ENCODE measurements at places on chromosomes 1 and 21.

- no peak for DNase-seq
Observed at GRCh38 chr1:145785547-145785946, 38.3 kb downstream of the RNF115 start.

DNA sequence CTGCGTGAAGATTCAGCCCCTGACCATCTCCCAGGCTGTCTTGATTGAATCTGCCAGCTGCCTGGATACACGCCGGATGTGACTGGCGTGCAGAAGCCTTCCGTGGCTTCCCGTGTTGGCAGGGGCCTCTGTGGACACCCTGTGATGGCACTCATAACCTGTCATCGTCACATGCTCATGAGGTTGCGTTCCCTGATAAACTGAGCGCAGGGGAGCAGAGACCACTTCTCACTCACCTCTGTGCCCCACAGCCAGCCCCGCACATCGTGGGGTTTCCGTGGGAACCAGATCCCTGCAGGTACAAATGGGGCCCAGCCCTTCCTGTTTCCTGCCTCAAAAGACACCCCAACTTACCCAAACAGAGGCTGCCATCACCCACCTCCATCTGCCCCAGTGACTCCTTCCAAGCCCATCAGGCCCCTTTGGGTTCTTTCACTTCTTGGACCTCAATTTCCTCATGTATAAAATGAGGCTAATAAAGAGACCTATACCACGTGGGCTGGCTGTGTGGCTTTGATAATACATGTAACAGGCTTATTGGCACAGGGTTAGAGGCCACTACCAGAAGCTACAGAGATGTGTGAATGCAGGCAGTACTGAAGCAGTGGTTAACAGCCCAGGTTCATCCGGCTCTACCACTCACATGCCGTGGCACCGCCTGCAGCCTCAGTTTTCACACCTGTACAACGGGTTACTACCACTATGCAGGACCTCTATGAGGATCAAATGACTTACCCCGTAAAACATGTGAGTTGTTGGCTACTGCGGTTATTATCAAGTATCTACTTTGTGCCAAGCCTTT is 23.6 kb downstream of the HTR6 start:
- no peak for DNase-seq

- no peak for DNase-seq
Observed at GRCh38 chr21:45747802-45748445, 104.4 kb downstream of the PCBP3 start.

- DNase-seq, result no peak
Observed at GRCh38 chr1:190244406-190244805, 233.3 kb downstream of the BRINP3 start.

GRCh38 chr1:207173396-207173795 is 69.4 kb downstream of the C4BPA start:
- no peak for DNase-seq

- no peak for DNase-seq
Observed at GRCh38 chr1:110645821-110646735, 28.7 kb downstream of the KCNA3 start.

DNA sequence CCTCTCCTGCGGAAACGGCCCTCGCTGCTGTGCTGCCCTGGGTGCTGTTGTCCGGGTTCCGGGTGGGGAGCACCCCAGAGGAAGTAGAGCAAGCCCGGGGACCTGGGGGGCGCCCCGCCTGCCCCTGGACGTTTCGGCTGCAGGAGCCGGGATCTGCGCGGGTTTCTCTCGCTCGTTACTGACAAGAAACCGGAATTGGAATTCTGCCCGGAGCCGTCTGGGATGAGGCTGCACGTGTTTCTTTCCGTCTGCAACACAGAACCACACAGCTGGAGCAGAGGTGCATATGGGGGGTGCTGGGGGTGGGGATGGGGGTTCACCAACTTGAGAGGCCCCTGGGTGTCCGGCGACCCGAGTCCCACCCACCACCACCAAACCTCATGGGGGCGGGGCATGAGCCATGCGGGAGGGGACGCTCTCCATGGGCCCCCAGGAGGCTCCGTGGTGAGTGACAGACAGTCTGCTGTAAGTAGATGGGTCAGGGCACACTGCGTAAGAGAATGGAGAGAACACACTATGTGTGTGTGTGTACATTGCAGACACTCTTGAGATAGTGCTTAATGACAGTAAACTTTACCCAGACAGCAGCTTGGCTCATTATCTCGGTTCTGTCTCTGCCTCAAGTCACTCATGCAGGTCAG is 261.4 kb upstream of the C1orf174 start:
- no peak for DNase-seq

DNA sequence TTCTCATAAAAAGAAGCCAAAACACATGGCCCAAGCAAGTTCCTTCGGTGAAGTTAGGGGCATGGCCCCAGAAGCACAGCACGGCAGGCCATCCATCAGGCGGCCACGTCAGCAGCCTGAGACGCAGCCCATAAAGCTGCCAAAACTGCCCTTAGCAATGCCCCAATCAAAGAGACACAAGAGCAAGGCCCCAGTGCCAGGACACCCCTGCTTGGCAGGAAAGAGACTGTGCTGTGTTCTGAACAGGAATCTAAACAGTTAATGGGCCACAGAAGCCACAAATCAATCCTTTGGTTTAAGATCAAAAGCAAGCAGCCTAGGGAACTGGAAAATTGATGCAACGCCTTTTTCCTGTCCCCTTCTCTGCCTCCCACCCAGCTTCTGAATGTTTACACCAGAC is 497.0 kb upstream of the USP24 start:
- DNase-seq, result no peak

GRCh38 chr1:226870401-226871279 is at the start of gene PSEN2:
Gene PSEN2 (plus strand): TSS chr1:226870616. CDS start chr1:226881908, 11,292 bp downstream.
- peak; percentile 21 for DNase-seq

- DNase-seq, result peak; percentile 72
Observed at GRCh38 chr1:3313576-3313950, 140.9 kb upstream of the ARHGEF16 start.

DNA sequence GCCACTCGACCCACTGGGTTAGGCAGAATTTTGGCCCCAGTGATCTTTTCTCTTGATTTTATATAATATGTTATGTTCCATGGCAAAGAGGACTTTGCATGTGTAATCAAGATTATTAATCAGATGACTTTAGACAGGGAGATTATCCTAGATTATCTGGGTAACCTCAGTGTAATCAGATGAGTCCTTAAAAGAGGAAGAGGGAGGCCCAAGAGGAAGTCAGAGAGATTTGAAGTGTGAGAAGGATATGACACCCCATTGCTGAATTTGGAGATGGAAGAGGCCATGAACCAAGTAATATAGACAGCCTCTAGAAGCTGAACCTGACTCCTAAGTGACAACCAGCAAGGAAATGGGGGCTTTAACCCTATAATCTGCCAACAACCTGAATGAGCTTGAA is 117.1 kb upstream of the CSF3R start:
- no peak for DNase-seq

DNA sequence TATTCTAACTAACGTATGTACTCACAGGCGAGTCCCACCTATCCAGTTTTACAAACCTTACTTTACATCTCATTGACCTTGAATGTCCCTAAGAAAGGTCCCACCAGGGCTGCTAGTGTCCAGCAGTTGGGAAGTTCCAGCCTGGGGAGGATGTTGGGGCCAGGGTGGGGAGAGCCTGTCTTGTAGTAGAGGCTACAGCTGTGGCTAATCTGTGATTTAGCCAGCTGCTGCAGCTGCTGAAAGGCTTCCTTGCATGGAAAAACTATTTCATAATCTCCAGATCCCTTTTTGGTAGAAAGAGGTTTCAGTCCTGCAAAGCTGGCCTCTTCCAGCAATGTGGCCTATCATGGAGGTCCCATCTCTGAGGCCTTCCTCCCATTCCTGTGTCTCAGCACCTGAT is 23.1 kb downstream of the TNN start:
- no peak for DNase-seq

DNA sequence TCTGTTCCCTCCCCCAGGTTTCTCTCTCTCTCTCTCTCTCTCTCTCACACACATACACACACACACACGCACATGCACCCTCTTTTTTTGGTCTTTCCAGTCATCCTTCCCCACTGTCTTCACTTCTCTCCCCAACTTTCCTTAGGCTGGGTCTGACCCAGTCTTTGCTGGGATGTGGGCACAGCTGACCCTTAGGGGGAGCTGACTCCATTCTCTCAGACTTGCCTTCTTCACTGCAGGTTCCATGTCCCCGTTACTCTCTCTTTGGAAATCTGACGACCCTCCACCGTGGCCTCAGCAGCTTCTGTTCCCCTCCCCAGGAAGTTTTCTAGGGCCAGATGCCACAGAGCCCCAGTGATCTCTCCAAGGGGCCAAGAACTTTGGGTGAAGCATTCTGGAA is 2.1 kb downstream of the DISP3 start:
- no peak for DNase-seq

DNA sequence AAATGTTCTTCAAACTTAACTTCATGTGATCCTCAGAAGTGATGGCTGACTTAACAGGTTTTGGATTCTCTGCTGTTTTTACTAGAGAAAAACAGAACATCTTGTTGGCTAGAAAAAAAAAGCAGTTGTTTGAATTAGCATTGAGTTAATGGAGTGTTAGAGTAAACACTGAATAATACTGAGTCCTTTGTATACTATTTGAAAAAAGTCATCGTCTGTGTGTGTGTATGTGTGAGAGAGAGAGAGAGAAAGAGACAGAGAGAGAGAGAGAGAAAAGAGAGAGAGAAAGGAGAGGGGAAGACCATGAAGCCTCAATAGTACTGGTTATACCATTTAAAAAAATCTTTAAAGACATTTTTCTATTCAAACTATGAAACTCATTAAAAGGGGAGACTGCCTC is 10.4 kb downstream of the ZNF697 start:
- no peak for DNase-seq

GRCh38 chr1:204449678-204450280 is 38.2 kb upstream of the PPP1R15B start:
- DNase-seq, result no peak

DNA sequence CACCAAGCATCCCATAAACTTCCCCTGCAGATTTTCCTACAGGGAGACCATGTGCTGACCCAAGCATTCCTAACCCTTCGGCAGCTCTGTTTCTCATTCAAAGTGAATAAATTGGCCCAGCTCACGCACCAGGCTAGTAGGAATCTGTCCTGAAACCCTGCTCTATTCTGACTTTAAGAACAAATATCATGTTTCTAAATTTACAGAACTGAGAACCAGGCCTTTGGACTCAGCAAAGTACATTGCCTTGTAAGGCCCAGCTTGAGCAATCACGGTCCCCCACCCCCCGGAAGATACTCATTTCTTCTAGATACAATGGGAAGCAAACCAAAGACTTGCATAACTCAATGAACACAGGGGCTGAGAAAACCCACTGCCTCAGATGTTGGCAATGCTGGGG is 160.1 kb upstream of the NFIA start:
- no peak for DNase-seq

DNA sequence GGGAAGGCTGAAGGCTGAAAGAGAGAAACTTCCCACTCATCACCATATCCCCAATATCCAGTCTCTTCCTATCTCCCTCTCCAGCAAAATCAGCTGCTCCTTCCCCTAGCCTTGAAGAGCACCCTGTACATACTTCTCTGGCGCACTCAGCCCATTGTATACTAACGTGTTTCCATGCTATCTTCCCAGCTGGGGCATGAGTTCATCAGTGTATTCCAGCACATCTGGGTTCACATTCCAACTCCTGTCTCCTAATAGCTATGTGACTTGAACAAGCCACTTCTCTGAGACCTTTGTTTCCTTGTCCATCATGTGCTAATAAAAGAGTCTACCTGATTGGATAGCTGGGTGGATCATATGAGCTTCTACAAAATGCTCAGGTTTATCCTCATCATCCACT is 51.1 kb upstream of the OLIG2 start:
- no peak for DNase-seq

DNA sequence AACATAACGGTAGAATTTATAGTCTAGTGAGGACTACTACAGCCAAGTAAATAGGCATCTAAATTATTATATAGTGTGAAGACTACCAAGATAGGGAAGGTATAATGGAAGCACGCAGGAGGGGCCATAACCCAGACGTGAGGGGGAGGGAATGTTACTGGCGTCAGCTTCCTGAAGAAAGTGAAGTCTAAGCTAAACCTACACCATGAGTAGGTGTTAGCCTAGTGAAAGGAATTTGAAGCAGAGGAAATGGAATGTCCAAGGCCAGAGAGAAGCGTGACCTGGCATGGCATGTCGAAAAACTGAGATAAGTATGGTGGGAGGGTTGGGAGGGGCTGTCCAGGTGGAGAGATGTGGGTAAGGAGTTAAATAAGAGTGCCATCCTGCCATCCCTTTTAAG is 140.5 kb downstream of the SLC44A5 start:
- no peak for DNase-seq

DNA sequence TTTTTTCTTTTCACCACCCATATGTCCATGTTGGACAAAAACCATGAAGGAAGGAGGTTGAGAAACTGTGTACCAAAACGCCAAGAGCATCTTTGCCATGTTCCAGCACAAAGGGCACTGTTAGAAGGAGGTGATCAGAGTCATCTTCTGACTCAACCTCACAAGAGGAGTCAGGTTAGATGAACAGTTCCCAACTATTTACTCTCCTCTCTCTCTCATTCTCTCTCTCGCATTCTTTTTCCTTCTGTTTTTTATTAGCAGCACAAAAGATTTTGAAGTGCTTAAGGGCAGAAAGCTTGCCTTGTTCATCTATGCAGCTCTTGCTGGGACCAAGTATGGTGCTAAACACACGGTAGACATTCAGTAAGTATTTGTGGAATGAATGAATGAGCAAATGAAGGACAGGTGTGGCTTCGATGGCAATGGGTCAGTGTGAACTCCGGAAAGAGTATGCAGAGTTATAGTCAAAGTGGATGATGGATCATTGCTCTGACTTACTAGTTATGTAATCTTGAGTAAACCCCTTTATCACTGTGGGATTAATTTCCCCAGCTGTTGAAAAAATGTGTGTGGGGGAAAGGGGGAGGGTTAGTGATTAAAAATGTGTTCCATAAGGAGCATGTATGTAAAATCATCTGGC is 33.9 kb downstream of the DDR2 start:
- no peak for DNase-seq

GRCh38 chr1:102897557-102897956 is 210.8 kb downstream of the COL11A1 start:
- DNase-seq, result no peak

DNA sequence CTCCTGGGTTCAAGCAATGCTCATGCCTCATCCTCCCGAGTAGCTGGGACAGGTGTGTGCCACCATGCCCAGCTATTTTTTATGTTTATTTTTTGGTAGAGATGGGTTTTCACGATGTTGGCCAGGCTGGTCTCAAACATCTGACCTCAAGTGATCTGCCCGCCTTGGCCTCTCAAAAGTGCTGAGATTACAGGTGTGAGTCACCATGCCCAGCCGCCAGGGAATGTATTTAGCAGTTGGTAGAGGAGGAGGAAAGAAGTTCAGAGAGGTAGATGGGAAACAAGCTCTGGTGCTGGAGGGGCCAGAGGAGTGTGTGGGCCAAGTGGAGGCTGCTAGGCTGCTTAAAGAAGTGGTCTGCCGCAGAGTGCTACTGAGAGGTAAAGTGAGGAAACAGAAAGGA is 6.0 kb downstream of the DOP1B start:
- DNase-seq, result no peak
